ACHN (cell line): ENCODE measurements at places on chromosomes 6 and 20.

- no peak for DNase-seq
Observed at GRCh38 chr6:68653074-68653705, 18.1 kb downstream of the ADGRB3 start.

DNA sequence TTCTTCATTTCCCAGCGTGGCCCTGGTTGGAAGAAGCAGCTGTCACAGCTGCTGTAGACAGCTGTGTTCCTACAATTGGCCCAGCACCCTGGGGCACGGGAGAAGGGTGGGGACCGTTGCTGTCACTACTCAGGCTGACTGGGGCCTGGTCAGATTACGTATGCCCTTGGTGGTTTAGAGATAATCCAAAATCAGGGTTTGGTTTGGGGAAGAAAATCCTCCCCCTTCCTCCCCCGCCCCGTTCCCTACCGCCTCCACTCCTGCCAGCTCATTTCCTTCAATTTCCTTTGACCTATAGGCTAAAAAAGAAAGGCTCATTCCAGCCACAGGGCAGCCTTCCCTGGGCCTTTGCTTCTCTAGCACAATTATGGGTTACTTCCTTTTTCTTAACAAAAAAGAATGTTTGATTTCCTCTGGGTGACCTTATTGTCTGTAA lies 292.7 kb downstream of the ESR1 start:
- DNase-seq: no peak

GRCh38 chr20:59955131-59955796 lies 3.0 kb upstream of the CDH26 start:
- DNase-seq: no peak

DNA sequence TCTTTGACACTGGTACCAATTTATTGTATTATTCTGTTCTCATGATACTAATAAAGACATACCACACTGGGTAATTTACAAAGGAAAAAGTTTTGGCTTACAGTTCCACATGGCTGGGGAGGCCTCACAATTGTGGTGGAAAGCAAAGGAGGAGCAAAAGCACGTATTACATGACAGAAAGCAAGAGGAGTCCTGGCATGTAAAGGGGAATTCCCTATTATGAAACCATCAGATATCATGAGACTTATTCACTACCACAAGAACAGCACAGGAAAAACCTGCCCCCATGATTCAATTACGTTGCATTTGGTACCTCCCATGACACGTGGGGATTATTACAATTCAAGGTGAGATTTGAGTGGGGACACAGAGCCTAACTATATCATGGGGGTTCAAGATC lies 43.4 kb downstream of the SLC22A2 start:
- DNase-seq: no peak

DNA sequence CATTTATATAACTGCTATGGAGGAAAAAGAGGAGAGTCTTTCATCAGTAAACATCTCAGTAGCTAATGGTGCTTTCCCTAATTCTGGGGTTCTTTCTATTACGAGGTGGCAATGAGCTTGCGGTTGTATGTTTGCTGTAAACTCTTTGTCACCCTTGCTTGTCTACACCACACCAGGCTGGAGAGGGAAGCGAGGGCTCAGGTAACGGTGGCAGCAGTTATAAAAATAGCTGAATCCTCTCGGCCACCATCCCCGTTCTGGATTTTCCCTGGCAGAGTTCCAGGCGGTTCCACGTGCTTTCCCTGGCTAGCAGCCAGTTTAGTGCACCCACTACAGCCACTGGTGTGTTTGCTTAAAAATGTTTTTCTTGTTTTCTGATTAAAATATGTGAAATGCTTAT lies 39.0 kb downstream of the MAS1 start:
- DNase-seq: no peak
